ENCODE measurements at places on chromosomes 11 and 22.

DNA sequence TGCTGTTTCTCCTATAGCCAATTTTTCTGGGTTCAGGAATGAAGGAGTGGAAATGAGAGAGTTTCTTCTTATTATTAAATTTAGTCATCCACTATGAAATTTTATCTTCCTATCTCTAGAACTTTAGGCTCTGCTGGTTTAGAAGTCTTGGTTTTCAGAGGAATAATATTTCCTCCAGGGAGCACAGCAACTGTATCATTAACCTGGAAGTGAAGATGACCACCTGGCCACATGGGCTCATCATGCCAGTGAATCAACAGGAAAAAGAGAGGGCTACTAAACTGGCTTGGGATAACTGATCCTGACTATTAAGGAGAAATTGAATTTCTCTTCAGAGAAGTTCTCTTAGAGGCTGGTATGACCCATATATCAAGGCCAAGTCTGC is 44.4 kb downstream of the ADM start:
- no peak for DNase-seq

- DNase-seq: peak; percentile 59
Measured at GRCh38 chr22:44449061-44449682, 48.9 kb downstream of the RTL6 start.

GRCh38 chr11:68523743-68524142 is 63.2 kb downstream of the PPP6R3 start:
- DNase-seq: no peak

DNA sequence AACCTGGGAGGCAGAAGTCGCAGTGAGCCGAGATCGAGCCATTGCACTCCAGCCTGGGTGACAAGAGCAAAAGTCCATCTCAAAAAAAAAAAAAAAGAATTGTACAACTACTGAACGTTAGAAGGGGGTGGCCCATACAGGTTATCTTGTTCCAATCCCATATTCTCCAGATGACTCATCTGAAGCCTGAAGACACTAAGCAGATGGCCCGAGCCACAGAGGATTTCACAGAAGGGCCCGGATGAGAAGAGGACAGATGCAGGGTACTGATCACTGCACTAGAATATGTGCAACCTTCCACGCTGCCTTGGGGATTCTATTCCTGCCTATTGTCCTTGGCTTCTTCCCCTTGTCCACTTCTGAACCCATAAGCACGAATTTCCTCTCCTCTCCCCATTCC is 70.9 kb upstream of the UBASH3B start:
- no peak for DNase-seq

DNA sequence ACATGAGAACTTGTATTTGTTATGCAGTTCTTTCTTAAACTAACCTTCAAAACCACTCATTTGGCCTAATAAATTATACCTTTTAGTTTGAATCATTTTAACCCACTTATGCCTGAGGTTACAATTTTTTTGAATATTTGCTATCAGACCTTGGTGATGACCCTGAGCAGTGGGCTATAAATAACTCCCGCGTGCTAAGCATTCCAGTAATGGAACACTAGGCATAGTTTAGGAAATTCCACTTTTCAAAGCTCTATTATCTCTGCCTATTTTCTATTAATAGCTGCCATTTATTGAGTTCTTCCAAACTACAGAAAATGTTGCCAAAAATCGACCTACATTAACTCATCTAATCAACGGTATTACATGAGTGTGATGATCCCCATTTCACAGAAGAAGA is 993.4 kb upstream of the FAT3 start:
- no peak for DNase-seq

DNA sequence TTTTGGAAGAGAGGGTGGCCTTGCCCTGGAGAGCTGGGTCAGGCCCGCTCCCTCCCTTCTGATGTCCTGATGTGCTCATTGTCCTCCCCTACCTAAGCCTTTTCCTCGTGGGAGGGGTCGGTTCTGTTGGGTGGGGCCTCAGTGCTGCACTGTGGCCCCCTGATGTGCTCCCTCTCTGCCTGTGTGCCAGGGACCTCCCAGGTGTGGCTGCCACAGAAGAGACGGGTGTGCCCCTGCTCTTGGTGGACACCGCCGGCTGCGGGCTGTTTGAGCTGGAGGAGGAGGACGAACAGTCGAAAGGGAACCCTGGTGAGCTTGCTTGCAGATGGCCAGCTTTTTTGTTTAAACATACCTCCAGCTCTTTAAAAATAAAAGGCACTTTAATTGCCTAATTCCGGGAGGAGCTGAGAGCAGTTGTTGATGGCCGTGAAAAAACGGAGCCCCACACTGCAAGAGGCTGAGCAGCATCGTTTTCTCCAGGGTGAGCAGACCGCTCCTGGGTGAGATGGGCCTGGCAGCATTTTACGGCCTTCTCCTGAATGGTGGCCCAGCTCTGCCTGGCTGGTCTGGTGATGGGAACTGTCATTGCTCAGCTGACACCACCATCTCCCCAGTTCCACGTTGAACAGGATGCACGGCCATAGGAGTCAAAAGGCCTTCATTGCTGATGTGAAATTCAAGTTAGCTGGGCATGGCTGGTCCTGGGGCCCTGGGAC is 30.1 kb downstream of the IGHMBP2 start:
- DNase-seq: no peak

DNA sequence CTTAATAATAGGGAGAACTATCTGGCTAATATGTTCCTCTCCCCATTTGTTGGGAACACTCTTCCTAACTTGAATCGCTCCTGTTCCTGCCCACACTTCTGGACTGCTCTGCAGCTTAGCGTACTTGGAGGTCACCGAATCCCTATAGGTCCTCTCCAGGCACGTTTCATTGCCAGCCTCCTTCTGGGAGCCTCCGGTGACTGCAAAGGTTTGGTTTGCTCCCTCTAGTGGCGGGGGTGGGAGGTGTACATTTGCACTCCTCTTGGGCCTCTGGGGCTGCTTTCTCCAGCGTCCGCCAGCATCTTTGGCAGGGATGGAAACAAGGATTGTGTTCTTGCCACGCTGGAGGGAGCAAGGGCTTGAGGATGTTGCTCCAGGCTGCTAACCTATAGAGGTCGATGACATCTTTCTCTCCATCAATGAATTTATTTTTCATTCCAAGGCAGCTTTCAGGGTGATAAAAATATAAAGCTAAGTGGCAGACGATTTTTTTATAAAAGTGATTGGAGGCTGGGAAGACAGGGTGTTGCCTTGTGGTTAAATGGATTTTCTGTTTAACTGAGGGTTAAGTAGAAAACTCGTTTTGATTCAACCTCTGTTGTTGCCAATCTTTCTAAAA is 48.7 kb downstream of the TSPAN18 start:
- DNase-seq: no peak

GRCh38 chr11:36081274-36081945 is 137.5 kb downstream of the LDLRAD3 start:
- no peak for DNase-seq

DNA sequence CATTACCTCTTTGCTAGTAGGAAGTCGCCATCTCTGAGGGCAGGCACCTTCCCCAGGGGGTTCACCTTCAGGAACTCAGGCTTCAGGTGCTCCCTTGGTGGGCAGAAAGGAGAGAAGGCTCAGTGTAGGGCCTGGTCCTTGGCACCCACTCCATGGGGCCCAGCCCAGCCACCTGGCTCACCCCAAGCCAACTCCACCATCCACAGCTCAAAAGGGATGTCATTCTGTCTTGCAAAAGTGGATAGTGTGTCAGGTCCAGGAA is 2.7 kb upstream of the GSTT4 start:
- no peak for DNase-seq

DNA sequence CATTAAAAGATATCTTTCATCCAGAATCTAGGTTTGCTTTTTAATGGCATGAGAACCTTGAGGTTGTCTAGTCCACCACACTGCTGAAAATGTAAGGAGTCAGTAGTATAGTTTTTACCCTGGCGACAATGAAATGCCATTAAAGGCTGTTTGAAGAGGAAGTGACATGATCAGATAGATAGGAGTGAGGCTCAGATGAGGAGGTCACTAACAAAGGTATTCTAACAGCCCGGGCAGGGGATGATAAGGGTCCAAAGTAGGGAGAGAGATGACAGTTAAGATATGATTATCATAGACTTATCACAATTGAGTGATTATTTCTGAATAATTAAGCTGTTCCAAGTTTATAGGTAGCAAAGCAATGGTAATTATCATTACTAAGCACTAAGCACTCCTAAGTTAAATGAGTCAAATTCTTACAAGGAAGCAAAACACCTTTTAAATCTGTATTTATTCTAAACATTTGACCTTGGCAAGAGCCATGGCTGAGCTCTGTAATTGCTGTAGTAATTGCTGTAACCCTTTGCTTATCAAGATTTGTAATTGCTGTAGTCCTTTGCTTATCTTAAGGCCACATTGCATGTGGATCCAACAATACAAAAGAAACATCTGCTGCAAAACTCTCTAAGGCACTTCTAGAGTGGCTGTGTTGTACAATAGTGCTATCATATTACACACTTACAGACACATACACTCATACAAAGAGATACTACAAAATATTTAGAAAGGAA is 92.6 kb downstream of the ENTHD1 start:
- no peak for DNase-seq

DNA sequence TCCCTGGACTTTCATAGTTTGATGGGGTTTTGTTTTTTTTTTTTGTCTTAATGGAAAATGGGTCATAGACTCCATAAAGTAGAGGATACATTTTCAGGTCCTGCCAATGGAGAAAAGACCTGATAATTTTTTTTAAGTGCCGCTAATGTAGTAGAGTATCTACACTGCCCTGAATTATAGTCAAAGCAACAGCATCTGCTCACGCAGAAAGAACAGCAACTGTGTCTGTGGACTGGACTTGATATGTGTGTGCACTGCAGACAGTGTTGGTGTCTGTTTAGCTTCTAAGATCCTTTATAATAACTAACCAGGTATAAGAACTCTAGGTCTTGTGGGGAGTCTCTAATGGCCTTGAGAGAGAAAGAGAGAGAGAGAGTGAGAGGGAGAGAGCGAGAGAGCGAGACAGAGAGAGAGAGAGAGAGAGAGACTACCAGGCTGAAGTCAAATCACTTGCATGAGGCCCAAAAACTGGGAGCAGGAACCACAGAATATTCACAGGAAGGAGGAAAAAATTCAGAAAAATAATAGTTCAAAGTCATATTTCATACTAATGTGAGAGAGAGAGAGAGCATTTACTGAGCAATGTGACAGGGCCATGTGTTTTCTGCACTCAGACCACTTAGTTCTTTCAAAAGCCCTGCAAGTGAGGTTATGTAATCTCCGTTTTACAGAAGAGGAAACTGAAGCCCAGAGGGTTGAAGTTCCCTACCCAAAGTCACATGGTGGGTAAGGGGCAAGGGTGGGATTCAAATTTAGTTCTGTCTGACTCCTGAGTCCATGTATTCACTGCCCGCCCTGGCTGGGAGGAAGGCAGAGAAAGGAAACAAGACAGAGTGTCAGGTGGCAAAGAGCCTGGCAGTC is 8.6 kb upstream of the MIAT start:
- no peak for DNase-seq

GRCh38 chr11:102254047-102254446 is 63.2 kb upstream of the BIRC3 start:
- no peak for DNase-seq

- DNase-seq: peak; percentile 49
Measured at GRCh38 chr22:30717331-30717921, 22.8 kb downstream of the OSBP2 start.

DNA sequence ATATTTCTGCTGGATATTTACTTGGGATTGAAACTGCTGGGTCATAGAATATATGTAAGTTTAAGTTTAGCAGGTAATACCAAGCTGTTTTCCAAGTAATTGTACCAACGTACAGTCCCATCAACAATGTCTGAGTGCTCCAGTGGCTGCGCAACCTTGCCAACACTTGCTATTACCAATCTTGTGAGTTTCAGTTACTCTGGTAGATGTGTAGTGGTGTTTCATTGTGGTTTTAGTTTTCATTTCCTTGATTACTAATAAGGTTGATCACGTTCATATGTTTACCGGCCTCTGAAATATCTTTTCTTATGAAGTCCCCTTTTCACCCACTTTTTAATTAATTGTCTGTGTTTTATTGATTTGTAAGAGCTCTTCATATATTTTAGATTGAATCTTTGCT is 370.6 kb upstream of the CADM1 start:
- DNase-seq: no peak

GRCh38 chr11:32391956-32392553 is 43.3 kb downstream of the WT1 start:
- DNase-seq: peak; percentile 23

Measured in AG04449 (cell line).